Heart left ventricle (tissue), 16 donors: ENCODE measurements at places on chromosomes 5 and 9. TPM values are rescaled to one million over a fixed set of nuclear protein-coding genes. Genes with fewer than 3 reads are reported as not detected.

DNA sequence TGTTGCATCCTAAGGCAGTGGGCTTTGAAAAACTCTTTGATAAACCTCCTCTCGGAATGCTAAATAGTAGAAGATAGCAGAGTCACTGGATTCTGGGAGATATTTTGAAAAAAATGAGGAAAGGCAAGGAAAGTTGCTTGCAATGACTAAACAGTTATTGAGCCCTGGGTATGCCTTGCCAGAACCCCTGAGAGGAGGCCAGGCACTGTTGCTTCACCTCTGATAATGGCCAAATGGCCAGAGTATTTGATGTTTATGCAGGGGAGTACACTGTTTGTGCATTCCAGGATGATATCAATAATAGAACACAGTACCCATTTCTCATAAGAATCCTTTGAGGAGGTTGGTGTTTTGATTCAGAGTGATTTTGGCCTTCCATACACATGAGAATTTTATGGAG is 935.1 kb upstream of the WWC1 start:
- no peak for DNase-seq

PCDHGB1 gene
- 8.6 TPM for total RNA-seq

PCDHGA5 gene
- total RNA-seq, result 7.2 TPM

DNA sequence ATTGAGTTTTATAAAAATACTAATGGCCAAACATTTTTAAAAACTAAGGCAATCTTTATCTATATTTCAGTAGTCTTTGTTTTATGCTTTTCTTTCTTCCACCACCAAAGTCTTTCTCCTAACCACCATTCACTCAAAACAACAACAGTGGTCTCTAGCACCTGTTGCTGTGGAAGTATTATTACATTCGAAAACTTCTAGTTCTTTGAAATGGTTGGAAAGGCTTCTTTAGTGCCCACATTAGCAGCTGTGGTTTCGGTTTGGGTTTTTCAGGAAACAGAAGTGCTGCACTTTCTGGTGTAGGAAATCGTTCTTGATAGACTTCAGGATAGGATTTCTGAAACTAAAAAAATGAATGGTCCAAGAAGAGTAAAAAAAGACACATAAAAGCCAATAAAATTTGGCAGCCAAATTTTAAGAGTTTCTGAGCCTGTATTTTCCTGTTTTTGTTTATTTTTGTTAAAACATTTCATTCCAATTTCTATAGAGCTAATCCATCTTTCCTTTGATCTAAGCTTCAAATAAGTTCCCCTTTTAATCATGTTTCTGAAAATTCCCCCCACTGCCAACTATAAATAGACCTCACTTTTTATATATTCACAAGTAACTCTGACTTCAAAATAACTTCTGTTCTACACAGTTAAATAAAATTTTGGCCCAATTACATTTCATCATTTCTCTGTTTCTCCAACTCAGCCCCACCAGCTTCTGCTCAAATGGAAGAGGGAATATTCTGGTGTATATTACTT is 102.2 kb downstream of the DEPDC1B start:
- no peak for DNase-seq

- DNase-seq, result no peak
These were observed 27.9 kb downstream of the AGTPBP1 start for GRCh38 chr9:85713897-85714296.

RORB gene
- 2.9 TPM for total RNA-seq

DNA sequence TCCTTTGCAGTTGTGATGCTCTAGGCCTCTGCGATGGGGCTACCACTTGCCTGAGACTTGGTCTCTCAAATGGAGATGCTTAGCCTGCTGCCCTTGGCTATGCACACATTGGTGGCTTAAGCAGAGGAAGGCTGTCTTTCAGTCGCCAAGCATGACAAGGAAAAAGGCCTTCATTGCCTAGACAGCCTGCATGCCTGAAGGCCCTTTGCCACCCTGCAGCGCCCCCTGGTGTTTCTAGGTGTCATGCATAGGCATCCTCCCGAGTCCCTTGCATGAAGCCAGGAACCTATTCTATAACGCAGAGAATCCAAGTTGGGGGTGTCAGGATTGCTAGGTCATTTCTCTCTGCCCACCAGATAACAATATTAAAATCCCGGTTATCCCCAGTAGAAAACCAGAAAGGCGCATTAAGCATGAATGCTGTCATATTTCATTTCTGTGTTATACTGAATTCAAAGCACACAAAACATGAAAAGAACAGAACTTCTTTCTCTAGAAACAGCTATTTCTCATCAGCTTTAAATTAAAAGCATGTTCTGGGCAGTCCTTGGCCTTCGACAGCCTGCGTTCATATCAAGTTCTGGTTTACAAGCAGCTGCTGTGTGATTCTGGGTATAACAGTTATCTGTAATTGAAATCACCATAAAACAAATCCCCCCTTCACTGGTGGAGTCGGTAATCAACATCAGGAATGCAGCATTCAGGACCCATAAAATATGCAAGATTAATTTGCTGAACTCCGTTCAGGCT is 59.7 kb upstream of the TRPC7 start:
- peak; percentile 42 for DNase-seq

DNA sequence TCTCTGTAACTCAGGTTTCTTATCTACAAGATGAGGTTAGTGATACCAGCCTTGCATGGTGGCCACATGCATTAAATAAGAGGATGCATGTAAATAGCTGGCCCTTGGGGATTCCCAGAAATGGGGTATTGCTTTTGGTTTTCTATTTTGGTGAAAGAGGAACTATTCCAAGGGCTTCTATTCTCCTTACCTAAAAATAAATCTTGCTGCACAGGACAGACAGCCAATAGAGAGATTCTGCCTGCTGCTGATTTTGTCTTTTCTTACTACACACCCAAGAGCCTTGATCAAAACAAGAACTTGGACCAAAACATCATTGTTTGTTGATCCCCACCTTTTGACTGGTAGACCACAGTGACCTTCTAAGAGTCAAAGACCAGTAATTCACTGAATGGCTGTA is 161.8 kb downstream of the PJA2 start:
- DNase-seq, result no peak

DNA sequence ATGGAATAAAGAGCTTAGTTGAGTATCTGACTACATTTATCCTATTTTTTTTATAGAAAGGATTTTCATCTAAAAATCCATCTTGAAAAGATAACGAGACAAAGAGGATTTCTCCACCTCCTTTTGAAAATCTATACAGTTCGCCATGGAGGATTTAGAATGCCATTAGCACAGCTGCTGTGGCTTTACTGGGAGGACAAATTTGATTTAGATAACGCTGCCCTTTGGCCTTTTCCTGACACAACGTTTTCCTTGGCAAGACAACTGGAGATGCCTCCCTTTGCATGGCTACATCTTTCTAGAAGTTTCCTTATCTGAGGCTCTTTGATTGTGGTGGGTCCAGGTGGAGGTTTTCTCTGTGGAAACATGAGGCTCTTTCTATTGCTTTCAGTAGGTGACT is 146.7 kb upstream of the KLF9 start:
- DNase-seq, result no peak

CDH6 gene
- total RNA-seq, result 4.3 TPM

- DNase-seq, result no peak
These were observed 193.1 kb downstream of the MEF2C start for GRCh38 chr5:88689668-88690408.

GRCh38 chr5:180692429-180692828 is 43.0 kb upstream of the FLT4 start:
- DNase-seq, result no peak

GRCh38 chr5:10912435-10912834 is 151.4 kb upstream of the DAP start:
- no peak for DNase-seq

DNA sequence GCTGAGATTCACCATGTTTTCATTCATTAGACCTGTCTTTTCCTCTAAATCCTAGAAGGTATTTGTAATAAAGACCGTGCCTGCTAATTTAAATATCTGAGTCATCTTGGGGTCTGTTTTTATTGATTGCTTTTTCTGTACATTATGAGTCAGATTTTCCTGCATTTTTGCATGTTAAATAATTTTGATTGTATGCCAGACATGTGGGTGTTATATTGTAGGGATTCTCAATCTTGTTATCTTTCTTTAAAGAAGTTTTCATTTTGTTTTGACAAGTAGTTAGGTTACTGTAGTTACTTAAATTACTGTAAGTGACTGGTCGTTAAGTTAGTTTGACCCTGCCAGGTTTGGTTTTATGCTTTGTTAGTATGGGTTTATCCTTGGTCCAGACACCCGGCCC is 35.1 kb downstream of the EXOSC2 start:
- DNase-seq, result no peak

DNA sequence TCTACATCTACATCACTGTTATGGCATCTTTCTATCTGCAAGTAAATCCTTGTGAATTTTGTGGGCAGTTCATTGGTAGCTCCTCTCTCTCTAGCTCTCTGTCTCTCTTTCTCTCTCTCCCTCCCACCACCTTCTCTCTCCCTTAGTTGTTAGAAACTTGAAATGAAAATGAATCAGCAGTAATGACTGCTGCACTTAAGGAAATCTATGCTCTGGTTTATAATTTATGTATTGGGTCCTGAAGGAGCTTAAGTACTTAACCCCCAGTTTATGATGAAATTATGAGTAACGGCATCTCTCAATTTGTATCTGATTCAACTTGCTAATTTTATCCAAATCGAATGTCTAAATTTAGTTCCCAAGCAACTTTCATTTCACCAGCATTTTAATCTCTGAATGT is 52.0 kb upstream of the PTGER4 start:
- DNase-seq, result no peak

GRCh38 chr5:42912184-42912798 is 100.6 kb upstream of the SELENOP start:
- no peak for DNase-seq

DNA sequence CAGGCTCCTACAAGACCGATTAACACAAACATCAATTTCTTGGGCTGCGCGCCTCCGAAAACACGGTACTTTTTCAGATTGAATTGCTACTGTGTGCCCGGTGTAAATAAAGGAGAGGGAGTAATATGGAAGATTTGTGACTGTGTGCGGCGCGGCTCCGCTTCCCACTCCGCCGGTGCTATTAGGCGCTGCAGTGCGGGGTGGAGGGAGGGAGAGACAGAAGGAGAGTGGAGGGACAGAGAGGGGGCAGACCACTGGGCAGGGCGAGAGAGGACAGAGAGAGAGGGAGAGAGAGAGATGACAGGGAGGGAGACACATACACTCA is 24.7 kb upstream of the RNU6ATAC start:
- DNase-seq, result peak; percentile 14

- DNase-seq, result no peak
These were observed 986.9 kb downstream of the CDH18 start for GRCh38 chr5:19001054-19001453.

DNA sequence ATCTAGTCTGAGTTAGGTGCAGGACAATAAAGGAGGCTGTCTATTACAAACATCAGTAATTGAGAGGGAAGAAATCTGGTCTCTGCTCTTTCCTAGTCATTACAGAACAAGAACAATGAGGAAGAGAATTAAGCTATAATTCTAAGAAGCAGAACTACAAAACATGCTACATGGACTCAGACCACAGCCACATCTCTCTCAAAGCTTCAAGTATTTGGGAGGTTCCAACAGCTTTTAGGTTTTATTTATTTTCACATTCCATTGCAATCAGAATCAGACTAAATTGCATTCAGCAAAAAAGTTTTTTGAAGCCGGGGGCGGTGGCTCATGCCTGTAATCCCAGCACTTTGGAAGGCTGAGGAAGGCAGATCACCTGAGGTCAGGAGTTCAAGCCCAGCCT is 1.1 kb upstream of the GRPEL2 start:
- DNase-seq, result no peak

- DNase-seq, result no peak
These were observed 281.6 kb downstream of the NTRK2 start for GRCh38 chr9:84950879-84951811.

DNA sequence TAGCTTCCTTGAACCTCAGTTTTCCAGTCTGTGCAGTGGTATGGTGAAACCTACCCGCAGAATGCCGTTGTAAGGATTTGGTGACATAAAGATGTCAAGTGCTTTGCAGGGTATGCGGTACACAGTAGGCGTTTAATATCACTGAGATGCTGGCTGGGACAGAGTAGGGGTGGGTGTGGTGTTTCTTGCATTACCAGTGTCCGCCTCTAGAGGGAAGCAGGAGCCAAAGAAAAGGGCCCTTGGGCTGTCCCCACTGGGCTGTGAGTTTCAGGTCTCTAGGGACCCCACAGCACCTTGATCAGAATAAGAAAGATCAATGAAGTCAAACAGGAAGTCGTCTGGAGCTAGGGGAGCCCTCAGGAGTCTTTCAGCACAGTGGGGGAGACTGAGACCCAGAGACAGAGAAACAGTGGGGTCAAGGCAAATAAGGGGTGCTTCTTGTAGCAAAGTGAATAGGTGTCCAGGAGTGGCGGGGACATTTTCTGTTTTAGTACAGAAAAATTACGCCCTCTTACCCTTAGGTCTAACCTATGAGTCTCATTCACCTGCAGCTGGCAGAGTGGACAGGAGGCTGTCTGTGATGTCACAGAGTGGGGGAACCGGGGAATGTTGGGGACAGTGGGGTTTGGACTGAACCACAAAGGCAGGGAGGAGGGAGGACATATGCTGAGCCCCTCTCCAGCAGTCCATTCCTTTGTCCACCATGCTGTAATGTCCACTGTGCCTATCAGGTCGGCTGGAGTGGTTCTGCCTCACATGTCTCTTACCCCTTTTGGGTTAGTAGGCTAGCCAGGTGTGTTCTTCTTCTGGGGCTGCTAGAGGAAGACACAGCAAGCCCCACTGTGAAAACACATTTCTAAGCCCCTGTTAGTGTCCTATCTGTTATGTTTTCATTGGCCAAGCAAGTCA is 4.7 kb upstream of the TEX53 start:
- no peak for DNase-seq

PTGR1 gene
- total RNA-seq, result 48.8 TPM

TAS2R1 gene
- not detected for total RNA-seq

DNA sequence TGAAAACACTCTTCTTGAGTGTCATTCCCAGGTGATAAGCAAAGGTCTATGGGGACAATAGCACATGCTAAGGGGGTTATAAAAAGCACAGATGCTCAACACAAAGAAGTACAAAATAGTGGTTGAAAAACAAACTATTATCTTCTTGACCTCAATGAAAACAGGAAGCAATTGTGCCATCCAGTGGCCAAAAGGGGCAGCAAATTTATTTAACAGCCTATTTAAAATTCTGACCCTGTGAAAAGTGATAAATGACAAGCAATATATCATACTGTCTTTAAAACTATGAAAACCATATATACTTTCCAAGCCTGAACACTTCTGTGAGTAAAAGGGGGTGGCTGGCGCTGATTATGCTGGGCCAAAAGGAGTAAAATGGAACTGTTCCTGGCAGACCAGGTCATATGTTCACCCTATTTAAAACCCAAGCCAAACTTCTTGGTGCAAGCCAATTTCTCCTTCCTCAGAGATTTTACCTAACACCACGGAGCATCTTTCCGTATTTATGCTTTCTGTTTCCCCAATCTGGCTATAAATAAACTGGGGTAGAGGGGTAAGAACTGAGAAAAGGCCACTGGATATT is 29.7 kb downstream of the TEX10 start:
- no peak for DNase-seq

LMBRD2 gene
- 12.7 TPM for total RNA-seq

TRPM6 gene
- 0.12 TPM for total RNA-seq

LCN15 gene
- total RNA-seq, result 0.64 TPM

- DNase-seq, result no peak
These were observed 50.2 kb upstream of the XPA start for GRCh38 chr9:97747201-97747965.

- no peak for DNase-seq
These were observed 13.5 kb downstream of the CREBRF start for GRCh38 chr5:173069671-173070070.

GRCh38 chr5:139655727-139656271 is 7.7 kb downstream of the CXXC5 start:
- DNase-seq, result peak; percentile 85
